Activated CD4-positive, alpha-beta T cell treated with anti-CD3 and anti-CD28 coated beads, Interleukin-2, amount 50 U/mL, for 1 hour (primary cell): ENCODE measurements at places on chromosomes 12 and 14.

DNA sequence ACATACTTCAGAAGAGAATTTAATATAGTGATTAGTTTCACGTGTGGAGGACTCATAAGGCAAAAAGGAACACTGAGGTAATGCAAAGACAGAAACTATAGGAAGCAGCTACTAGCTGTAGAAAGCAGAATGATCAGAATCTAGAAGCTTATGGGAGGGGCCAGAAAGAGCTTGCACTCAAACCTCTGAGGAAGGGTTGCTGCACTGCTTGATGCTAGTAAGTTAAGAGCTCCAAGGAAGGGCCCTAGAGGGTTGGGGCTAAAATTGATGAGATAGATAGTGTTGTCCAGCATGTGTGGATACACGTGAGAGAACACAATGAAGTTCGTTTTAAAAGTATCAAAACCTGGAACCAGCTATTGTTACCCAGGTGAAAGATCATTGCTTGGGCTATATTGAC lies 311.1 kb downstream of the SLC6A15 start:
- no peak for DNase-seq

DNA sequence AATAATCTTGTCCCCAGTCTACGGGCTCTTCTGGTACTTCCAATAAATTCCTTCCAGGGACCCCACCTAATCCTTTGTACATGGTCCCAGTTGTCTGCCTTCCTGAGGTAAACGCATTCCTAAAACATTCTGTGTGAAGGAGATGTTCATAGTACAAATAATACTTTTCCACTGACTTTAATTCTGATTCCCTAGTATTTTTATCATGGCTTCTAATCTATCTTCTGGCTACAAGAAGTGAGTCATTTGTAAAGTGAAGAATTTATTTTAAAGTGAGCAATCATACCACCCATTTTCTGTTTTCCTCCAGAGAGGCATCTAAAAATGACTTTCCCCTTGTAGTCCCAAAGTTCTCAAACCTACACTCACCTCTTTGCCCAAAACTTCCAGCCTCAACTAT lies 65.9 kb upstream of the NUDT4 start:
- DNase-seq = no peak

DNA sequence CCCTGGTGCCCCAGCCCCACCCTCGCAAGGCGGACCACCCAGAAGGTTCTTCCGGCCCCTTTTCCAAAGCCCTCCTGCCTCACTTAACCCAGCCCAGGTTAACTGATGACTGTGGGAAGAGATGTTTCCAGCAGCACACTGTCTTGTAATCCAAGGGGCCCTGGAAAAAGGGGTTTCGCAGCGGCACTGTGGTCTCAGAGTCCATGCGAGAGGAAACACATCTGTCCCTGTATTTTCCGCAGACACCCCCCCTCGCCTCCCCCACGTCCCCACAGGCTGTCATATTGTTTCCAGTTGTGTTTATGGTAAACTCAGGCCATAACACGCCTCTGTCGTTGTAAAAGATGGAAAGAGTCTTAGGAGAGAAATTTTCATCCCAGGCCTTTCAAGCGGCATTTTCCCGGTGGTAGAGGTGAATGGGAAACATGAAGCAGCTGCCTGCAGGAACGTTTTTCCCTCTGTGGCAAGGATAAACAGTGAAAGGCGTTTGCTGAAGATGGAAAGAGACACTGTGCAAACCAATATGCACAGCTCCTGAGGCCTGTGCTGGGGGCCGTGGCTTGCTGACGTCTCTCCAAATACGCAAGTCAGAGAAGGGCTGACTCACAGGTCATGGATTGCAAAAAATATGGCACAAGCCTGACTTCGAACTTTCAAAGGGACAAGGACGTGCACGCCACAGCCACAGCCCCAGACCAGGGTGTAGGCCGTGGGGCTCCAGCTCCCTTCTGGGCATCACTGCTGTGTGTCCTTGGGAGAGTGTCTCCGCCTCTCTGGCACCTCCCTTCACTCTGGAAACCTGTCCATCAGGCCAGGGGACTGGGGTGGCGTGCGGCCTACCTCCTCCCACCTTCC lies 22.5 kb upstream of the FZD10 start:
- no peak for DNase-seq

- peak; percentile 47 for DNase-seq
Measured at GRCh38 chr12:56029666-56030293, 8.9 kb downstream of the IKZF4 start.

- no peak for DNase-seq
Measured at GRCh38 chr12:32053881-32054624, 52.6 kb upstream of the BICD1 start.

DNA sequence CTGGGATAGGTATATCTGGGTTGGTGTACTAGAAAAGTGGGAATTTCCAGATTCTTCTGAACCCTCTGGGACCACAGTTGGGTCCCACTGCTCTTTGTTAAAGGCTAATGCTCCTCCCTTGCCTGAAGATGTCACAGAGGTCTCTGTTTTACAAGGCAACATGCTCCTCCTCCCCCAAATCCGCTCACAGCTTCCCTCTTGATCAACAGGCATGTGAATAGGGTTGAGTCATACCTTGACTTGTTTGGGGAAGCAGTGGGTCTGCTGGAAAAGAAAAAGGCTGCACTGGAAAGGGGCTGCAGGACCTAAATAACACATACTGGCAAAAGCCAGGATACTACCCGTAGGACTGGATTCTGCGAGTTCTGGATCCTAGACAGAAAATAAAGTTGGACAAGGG lies 165.4 kb upstream of the TMEM260 start:
- no peak for DNase-seq

DNA sequence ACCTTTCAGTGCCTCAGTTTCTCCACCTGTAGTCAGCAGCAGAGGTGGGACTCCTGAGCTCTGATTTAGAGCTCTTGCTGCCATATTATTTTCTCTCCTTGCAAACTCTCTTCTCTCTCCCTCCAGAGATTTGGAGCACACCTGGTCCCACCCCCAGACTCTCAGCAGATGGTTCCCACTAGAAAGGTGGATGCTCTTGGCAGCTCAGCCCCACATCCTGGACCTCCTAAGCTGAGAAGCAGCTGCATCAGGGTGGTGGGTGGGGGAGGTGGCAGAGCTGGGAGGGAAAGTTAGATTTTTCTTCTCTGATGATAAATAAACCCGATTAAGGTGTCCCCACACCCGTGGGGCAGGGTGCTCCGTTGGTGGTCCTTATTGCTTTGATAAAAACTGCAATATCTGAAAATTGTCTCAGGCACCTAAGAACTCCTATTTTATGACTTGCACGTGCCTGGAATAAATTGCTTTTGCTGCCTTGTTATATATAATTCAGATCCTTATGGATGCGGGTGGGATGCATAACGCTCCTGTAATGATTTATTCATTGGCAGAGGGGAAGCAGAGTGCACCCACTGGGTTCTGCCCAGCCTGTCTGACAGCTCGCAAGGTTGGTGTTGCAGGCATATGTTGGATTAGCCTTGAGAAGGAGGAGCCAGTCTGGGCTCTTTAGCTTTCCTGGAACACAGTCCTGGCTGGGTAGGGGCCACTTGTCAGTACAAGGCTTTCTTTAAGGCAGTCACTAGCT lies 214.2 kb downstream of the SUDS3 start:
- DNase-seq = no peak

DNA sequence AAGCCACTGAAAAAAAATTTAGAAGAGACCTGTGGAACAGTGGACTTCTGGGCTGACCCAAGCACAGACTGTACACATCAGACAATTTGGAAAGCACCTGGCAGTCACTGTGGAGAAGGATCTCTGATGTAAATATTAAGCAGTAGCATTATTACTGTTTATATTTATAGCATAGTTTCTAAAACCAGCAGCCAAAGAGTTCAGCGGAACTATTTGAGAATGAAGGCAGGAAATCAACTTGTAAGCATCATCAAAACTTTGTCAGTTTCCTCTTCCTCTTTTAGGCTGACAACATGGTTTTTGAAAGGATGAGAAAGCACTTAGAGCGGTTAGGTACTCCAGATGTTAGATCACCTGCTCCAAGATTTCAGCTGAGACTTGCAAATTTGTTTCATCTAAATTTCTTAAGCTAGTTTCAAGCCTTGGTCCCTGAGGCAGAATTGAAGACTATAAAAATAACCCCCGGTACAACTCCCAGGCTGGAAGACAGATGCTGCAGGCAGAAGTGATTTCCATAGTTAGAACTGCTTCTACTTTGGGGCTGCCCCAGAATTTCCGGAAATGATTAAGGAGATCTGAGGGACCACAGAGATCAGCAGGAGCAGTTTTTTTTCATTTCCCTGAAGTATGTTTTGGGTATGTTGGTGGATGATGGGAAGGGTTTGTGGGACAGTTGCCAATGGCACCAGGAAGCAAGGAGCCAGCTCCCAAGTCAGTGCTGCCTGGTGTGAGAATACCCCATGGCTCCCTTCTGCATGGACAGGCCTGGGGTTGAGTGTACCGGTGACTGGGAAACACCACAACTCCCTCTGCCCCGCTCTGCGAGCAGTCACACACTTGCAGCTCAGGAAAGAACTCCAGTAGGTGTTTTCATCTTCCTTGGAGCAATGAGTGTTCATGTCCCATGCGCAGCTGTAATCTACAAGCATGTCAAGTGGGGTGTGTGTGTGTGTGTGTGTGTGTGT lies 354.5 kb downstream of the NUAK1 start:
- no peak for DNase-seq

- DNase-seq = no peak
Measured at GRCh38 chr14:89004166-89004565, 179.7 kb downstream of the TTC8 start.

GRCh38 chr12:52605542-52605941 lies 4.3 kb upstream of the KRT72 start:
- DNase-seq = no peak
